ENCODE measurements at places on chromosomes 12 and 14.

GRCh38 chr12:52224151-52224550 lies 8.9 kb upstream of the KRT7 start:
- DNase-seq = no peak

DNA sequence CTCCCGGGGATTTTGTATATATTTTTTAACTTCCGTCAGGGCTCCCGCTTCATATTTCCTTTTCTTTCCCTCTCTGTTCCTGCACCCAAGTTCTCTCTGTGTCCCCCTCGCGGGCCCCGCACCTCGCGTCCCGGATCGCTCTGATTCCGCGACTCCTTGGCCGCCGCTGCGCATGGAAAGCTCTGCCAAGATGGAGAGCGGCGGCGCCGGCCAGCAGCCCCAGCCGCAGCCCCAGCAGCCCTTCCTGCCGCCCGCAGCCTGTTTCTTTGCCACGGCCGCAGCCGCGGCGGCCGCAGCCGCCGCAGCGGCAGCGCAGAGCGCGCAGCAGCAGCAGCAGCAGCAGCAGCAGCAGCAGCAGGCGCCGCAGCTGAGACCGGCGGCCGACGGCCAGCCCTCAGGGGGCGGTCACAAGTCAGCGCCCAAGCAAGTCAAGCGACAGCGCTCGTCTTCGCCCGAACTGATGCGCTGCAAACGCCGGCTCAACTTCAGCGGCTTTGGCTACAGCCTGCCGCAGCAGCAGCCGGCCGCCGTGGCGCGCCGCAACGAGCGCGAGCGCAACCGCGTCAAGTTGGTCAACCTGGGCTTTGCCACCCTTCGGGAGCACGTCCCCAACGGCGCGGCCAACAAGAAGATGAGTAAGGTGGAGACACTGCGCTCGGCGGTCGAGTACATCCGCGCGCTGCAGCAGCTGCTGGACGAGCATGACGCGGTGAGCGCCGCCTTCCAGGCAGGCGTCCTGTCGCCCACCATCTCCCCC lies 777 bp downstream of the ASCL1 start:
- DNase-seq = no peak

- no peak for DNase-seq
Measured at GRCh38 chr12:1281683-1282366, 290.8 kb downstream of the ERC1 start.

GRCh38 chr12:58378028-58378427 lies 436.7 kb downstream of the ATP23 start:
- no peak for DNase-seq

DNA sequence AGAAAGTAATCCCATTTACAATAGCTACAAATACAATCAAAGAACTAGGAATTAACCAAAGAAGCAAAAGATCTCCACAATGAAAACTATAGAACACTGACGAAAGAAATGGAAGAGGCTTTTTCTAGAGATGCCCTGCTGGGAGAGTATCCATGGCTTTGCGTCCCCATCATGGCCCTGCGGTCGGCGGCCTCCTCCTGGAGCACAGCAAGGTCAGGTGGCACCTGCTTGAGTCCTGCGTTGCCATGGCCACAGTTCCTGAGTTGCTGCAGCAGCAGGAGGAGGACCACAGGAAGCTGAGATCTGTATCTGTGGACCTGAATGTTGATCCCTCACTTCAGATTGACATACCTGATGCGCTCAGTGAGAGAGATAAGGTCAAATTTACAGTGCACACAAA lies 143.5 kb downstream of the SLC5A8 start:
- DNase-seq = no peak

- no peak for DNase-seq
Measured at GRCh38 chr12:126342866-126343265, 1277.6 kb downstream of the AACS start.

DNA sequence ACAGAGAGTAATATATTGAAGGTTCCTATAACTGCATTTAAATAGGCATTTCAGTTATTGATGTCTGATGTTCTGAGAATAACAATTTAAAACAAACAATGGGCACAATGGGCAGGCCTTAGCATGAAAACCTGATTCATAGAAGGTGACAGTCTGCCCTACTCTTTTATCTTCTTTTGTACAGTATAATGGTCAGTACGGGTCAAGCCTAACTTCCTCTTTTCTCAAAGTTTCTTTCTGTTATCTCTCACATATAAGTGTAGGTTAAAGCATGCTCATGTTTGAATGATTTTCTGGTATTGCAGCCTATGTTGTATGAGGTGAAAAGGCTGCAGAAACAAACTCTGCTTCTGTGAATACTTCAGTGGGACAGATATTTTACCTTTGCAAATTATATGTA lies 14.2 kb downstream of the FKBP3 start:
- no peak for DNase-seq

DNA sequence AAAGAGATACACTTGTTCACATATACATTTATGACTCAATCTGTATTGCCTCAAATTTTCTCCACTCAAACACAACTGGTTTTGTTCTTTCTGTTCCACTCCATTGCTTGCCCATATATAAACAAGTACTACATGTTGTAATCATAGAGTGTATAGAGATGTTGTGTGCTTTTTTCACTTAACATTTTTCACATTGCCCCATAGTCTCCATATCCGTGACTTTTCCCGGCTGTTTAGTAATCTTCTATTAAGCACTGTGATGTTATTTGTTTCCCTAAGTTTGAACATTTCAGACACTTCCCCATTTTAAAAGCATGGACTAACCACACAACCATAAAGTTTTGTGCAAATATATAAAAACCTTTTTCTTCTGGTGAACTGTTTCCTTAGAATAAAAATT lies 45.5 kb upstream of the PTPRR start:
- no peak for DNase-seq

GRCh38 chr12:72547573-72547972 lies 275.4 kb downstream of the TRHDE start:
- DNase-seq = no peak

DNA sequence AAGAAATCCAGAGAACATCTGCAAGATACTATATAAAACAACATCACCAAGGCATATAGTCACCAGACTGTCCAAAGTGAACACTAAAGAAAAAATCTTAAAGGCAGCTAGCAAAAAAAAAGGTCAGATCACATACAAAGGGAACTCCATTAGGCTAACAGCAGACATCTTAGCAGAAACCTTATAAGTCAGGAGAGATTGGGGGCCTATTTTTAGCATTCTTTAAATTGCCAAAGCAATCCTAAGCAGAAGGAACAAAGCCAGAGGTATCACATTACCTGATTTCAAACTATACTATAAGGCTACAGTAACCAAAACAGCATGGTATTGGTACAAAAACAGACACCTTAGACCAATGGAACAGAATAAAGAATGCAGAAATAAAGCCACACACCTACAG lies 92.5 kb downstream of the IPO8 start:
- DNase-seq = no peak

DNA sequence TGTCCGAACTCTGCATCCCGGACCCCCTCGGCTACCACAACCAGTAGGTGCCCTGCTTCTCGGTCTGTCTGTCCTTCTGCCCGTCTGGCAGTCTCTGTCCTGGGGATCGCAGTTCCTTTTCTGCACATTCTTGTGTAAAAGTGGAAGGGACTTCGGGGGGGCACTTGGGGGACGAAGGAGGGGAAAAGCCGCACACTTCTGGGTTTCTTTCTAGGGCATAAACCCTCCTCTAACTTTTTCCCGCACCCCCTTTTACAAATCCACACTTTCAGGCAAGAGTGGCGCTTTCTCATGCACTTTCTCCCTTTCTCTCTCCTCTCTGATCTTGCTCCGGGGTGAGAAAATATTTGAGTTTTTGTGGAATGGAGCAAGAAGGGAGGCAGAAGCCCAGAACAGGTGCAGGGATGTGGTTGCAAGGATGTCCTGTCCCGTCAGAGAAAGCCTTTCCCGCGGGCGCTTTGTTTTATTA lies 506 bp downstream of the ESRRB start:
- DNase-seq = no peak

GRCh38 chr12:69171881-69172280 lies 67.5 kb upstream of the CPSF6 start:
- DNase-seq = no peak

GRCh38 chr12:107661830-107662229 lies 23.8 kb upstream of the PWP1 start:
- no peak for DNase-seq

- no peak for DNase-seq
Measured at GRCh38 chr14:105023144-105023543, 2.3 kb upstream of the CDCA4 start.

DNA sequence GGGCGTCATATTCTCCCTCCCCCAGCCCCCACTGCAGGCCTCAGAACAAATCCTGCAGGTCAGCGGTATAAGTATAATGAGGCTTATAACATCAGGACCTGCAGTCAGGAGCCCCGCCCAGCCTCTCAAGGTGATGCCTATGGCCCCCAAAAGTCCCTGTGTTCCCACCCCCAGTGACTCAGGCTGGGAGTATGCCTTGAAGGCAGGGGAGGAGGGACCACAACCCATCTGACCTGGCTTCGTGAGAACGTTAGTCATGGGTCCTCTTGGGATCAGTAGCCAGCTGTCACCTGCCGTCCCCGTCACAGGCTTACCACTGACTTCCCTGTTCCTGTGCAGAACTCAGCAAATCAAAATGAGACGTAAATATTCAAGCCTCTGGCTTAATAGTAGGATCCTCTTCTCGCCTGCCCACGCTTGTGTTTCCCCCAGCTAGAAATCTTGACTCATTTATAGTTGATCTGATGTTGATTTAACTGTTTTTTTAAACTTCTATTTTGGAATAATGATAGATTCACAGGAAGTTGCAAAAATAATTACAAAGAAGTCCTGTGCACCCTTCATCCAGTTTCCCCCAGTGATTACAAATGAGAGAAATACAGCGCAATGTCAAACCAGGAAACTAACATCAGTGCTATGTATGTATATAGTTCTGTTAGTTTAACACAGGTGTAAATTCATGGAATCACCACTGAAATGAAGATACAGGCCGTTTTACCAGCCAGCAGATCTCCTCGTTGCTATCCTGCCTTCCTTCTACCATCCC lies 107.5 kb downstream of the ADGRD1 start:
- no peak for DNase-seq

- no peak for DNase-seq
Measured at GRCh38 chr14:102557434-102558226, 34.8 kb upstream of the RCOR1 start.

DNA sequence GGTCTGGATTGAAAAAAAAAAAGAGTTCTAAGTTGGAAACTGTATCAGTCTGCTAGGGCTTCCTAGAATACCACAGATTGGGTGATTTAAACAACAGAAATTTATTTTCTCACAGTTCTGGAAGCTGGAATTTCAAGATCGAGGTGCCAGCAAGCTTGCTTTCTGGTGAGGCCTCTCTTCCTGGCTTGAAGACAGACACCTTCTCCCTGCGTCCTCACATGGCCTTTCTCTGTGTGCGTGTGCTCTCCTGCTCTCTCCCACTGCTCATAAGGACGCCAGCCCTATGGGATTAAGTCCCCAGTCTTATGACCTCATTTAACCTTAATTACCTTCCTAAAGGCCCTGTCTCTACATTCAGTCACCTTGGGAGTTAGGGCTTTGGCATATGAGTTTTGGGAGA lies 215.5 kb downstream of the PIK3C2G start:
- no peak for DNase-seq

DNA sequence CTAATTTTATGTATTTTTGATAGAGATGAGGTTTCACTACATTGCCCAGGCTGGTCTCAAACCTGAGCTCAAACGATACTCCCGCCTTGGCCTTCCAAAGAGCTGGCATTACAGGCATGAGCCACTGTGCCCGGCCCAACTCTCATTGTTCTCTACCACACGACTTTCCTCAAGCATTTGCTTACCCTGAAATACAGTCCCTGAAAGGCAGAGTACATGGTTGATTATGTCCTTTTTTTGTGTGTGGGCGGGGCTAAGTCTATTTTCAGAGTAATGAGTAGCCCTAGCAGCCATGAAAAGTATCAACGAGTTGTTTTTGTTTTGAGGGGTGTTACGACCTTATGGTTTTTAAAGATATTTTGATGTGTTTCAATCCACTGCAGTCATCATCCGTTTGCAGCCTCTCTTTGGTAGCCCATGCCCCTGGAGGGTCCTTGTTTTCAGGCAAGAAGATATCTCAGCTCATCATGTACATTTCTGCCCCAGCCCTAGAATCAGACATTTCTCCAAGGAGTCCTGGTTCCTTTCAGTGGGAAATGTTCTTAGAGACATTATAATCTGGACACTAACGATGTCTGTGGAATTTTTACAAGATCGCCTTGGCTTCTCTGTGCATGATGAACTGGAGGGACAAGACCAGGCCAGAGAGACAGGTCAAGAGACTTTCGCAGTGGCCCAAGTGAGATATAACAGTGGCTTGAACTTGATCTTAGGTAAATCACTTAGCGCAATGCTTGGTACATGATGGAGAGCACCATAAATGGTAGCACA lies 8.7 kb downstream of the ACACB start:
- DNase-seq = no peak

GRCh38 chr12:125552295-125552694 lies 487.1 kb downstream of the AACS start:
- DNase-seq = no peak

- DNase-seq = no peak
Measured at GRCh38 chr12:53192531-53193021, 11.9 kb upstream of the CSAD start.

DNA sequence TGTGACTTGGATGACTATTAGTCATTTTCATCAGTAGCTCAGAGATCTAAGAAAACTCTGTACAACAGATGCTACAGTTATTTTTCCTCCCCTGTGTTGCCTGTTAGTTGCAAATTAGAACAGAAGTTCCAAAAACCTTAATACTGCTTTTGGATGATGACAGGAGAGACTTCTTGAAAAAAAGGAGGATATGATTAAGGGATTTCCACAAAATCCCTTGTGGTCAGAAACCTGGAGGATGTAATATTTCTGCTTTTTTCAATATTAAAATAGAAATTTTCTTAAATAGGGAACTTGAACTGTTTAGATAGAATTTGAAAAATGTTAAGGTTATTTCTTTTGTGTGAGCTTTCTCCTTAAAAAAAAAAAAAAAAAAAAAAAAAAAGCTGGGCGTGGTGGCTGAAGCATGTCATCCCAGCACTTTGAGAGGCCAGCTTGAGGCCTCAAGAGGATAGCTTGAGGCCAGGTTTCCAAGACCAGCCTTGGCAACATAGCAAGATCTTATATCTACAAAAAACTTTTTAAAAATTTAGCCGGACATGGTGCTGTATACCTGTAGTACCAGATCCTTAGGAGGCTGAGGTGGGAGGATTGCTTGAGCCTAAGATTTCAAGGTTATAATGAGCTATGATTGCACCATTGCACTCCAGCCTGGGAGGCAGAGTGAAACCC lies 14.1 kb downstream of the CMAS start:
- no peak for DNase-seq

DNA sequence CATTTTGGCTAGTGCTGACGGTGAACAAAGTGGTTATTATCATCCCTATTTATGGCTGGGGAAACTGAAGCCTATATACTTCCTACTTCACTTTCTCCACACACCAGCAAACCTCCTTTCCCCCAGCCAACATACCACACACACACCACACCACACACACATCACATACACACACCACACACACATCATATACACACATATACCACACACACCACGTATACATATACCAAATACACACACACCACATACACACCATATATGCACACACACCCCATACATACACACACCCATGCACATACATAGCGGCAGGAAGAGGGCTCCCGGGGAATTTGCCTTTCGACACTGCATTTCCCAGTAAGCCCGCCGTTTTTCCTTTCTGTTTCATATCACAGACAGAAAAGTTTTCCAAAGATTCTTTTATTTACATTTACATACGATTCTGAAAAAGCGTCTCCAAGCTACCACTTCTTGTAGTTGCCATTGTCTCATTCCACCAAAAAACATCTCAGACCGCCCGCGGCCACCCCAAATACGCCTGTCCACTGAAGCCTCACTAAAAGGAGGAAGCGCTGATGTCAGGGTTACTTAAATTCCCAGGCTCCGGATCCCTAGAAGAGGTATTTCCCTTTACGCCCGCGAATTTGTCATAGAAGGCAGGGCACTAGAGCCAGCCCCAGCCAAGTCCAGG lies 823 bp upstream of the RAB5B start:
- no peak for DNase-seq

Data from activated naive CD4-positive, alpha-beta T cell (primary cell).